ENCODE measurements at places on chromosomes 3 and 15. TPM values are rescaled to one million over a fixed set of nuclear protein-coding genes. Genes with fewer than 3 reads are reported as not detected.

Gene MAP1A
- total RNA-seq = 0.68 TPM

- no peak for DNase-seq
- H3K4me1 ChIP-seq = no peaks in the 10 kb centered on the region
- no peak overlapping the region for H3K4me3 ChIP-seq
- no peaks in the 10 kb centered on the region for H3K27me3 ChIP-seq
- no peaks in the 10 kb centered on the region for H3K36me3 ChIP-seq
- no peak overlapping the region for H3K27ac ChIP-seq
These were observed 77.7 kb downstream of the OCA2 start for GRCh38 chr15:28021281-28022039.

Gene RTP1
- not detected for total RNA-seq

DNA sequence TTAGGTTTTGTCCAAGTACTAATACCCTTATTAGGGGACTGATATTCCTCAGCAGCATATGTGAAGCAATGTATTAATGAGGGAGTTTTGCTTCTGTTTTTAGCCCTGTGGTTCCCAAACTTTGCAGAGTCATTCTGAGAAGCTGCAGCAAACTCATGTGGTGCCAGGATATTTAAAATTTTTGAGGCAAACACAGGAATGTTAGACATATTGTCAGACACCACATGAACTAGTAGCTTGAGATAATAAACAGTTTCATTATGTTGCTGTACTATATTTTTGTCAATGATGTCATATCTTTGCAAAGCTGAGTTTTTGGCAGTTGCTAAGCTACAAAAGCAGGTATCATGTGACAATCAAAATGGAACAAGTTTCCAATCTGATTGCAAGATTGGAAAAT lies 36.6 kb downstream of the ATP6V1A start:
- no peak overlapping the region for H3K4me3 ChIP-seq
- peaks cover 5% of the 10 kb centered on the region for H3K4me1 ChIP-seq
- DNase-seq = no peak
- H3K27ac ChIP-seq = no peak overlapping the region
- H3K36me3 ChIP-seq = no peaks in the 10 kb centered on the region

Gene MITF
- 0.25 TPM for total RNA-seq

Gene KCNH8
- 0.04 TPM for total RNA-seq

GRCh38 chr15:39204031-39204430 lies 376.8 kb upstream of the THBS1 start:
- DNase-seq = no peak
- no peaks in the 10 kb centered on the region for H3K4me1 ChIP-seq
- no peak overlapping the region for H3K27ac ChIP-seq
- no peaks in the 10 kb centered on the region for H3K36me3 ChIP-seq
- peaks cover 9% of the 10 kb centered on the region for H3K27me3 ChIP-seq

- H3K4me1 ChIP-seq = peaks cover 14% of the 10 kb centered on the region
- no peak overlapping the region for H3K27ac ChIP-seq
- H3K27me3 ChIP-seq = no peaks in the 10 kb centered on the region
- no peaks in the 10 kb centered on the region for H3K36me3 ChIP-seq
These were observed 5.4 kb downstream of the ACOX2 start for GRCh38 chr3:58531555-58531954.

Gene TMEM158
- 0.12 TPM for total RNA-seq

DNA sequence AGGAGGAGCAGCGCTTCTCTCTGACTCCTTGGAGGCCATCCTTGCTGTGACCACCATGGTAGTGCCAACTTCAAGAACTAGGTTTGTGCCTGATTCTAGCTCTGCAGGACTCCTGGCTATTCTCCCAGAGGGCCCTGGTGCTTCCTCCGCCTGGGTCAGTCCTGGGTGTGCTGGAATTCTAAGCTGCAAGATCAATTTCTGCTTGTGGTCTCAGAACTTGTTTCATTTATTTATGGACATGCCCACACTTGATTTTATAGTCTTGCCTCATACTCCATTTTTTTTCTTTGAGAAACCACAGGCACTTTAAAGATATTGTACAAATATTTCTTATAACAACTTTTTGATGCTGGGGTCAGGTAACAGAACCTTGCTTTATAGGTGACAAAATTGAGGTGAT lies 87.6 kb downstream of the PDCD6IP start:
- H3K36me3 ChIP-seq = no peaks in the 10 kb centered on the region
- H3K27me3 ChIP-seq = no peaks in the 10 kb centered on the region
- H3K4me1 ChIP-seq = peaks cover 4% of the 10 kb centered on the region
- no peak overlapping the region for H3K27ac ChIP-seq
- no peak overlapping the region for H3K4me3 ChIP-seq

- no peak overlapping the region for H3K4me3 ChIP-seq
- peaks cover 17% of the 10 kb centered on the region for H3K4me1 ChIP-seq
- H3K36me3 ChIP-seq = peaks cover 29% of the 10 kb centered on the region
These were observed 38.2 kb downstream of the STAG1 start for GRCh38 chr3:136714020-136714419.

Gene ARRDC4
- total RNA-seq = 2.8 TPM

DNA sequence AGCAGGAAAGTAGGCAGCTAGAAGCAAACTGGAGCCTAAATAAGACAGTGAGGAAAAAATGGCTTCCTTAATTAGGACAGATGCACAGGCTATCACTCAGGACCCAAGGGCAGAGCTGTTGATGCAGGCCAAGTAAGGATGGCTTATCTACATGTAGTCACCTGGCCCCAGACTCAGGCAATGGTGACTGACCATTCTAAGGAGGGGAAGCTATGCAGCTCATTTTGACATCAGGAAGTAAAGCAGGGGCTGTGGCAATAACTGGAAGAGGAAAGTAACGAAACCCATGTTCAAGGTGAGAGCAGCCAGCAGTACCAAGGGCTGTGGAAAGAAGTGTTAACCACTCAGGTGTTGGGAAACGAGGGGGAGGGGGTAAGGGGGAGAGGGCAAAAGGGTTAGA lies 16.2 kb downstream of the ACAD11 start:
- H3K27ac ChIP-seq = no peak overlapping the region
- peaks cover 2% of the 10 kb centered on the region for H3K4me1 ChIP-seq
- H3K36me3 ChIP-seq = peaks cover 7% of the 10 kb centered on the region
- DNase-seq = no peak
- H3K27me3 ChIP-seq = no peaks in the 10 kb centered on the region

GRCh38 chr15:68335655-68336054 lies 58.1 kb downstream of the FEM1B start:
- H3K27me3 ChIP-seq = no peaks in the 10 kb centered on the region
- no peaks in the 10 kb centered on the region for H3K36me3 ChIP-seq
- DNase-seq = no peak
- no peak overlapping the region for H3K27ac ChIP-seq

Gene DNAH1
- total RNA-seq = 3.7 TPM

Gene IGSF10
- not detected for total RNA-seq

- no peak for DNase-seq
- H3K36me3 ChIP-seq = peaks cover 9% of the 10 kb centered on the region
- peaks cover 41% of the 10 kb centered on the region for H3K27me3 ChIP-seq
- peaks cover 51% of the 10 kb centered on the region for H3K4me1 ChIP-seq
These were observed 8.2 kb downstream of the LRIG1 start for GRCh38 chr3:66492672-66493071.

DNA sequence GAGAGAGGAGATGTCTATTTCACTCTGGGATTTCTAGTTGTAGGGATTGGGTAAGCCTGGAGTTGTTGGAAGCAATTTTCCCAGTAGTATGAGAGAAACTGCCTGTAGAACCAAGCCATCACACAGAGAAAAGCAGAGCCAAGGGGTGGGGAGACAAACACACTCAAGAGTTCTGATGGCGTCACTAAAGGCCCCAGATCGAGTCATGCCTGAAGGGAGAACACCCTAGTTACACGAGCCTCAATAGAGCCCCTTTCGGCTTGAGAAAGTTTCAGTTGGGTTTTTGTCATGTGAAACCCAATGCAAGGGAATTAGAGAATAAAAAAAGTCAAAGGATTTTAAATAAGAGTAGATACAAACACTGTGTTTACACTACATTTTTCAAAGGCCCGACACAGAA lies 66.1 kb upstream of the PFN2 start:
- H3K27ac ChIP-seq = no peak overlapping the region
- H3K4me3 ChIP-seq = no peak overlapping the region
- DNase-seq = no peak
- peaks cover 13% of the 10 kb centered on the region for H3K27me3 ChIP-seq
- H3K4me1 ChIP-seq = no peaks in the 10 kb centered on the region
- H3K36me3 ChIP-seq = peaks cover 4% of the 10 kb centered on the region

Gene LRTM1
- total RNA-seq = not detected

DNA sequence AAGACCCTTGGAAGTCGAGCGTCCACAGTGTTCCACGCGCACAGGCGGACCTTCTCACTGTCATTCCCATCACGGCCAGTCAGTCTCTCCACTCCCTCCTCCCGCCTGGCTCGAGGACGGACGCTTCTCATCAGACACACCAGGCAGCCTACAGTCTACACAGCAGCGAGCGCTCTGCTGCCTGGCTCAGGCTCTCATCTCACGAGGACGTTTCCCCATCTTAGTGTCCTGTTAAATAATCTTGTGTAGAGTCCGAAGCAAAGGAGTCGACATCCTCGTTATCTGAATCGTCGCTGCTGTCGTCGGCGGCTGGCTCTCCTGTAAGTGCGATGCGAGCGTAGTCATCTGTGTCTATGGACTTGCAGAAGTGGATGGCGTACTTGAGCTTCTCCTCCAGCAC lies 12.4 kb upstream of the OCA2 start:
- no peak overlapping the region for H3K4me3 ChIP-seq
- no peak for DNase-seq
- H3K4me1 ChIP-seq = peaks cover 2% of the 10 kb centered on the region
- no peak overlapping the region for H3K27ac ChIP-seq
- peaks cover 9% of the 10 kb centered on the region for H3K27me3 ChIP-seq

DNA sequence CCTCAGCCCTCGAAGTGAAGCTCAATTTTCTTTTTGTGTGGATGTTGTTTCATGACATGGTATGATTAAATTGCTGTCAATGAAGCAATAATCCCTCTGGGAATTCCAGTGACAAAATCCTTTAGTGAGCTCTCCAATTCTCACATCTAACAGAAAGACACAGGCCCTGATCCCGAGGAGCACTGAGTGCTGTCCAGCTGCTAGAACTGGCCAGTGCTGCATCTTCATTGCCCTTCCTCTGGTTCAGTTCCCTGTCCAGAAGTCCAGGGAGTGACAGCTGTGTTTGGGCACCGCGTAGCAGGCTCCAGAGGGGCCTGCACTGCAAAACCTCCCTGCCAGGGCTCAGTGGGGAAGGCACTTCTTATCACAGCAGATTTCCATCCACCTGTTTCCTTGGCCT lies 516.8 kb upstream of the ATP11B start:
- H3K27ac ChIP-seq = no peak overlapping the region
- no peaks in the 10 kb centered on the region for H3K36me3 ChIP-seq
- H3K4me1 ChIP-seq = no peaks in the 10 kb centered on the region
- DNase-seq = no peak
- H3K4me3 ChIP-seq = no peak overlapping the region

- H3K4me1 ChIP-seq = peaks cover 57% of the 10 kb centered on the region
- H3K27ac ChIP-seq = peak overlapping the region; percentile 72
- DNase-seq = no peak
These were observed 18.5 kb upstream of the ZNF609 start for GRCh38 chr15:64441852-64442251.

GRCh38 chr3:168531116-168531515 lies 435.4 kb upstream of the GOLIM4 start:
- H3K36me3 ChIP-seq = no peaks in the 10 kb centered on the region
- H3K4me3 ChIP-seq = no peak overlapping the region
- H3K27me3 ChIP-seq = no peaks in the 10 kb centered on the region
- DNase-seq = no peak

DNA sequence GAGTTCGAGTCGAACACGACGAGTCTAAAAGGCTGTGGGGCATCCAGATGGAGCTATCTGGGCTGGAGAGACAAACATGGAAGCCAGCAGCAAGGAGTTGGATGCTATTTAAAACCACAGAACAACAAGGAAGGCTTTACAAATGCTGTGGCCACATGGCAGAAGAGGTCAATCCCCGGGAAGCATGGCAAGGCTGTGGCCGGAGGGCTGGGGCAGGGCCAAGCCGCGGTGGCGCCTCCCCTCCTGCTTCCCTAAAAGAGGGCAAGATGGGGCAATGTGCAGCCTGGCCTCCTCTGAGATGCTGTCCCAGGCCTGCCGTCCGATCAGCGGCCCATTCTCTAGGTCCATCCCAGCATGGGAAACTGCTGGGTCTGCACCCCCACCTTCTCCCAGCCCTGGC lies 139.1 kb downstream of the SRGAP3 start:
- H3K27ac ChIP-seq = no peak overlapping the region
- H3K27me3 ChIP-seq = peaks cover 3% of the 10 kb centered on the region
- no peak for DNase-seq
- no peak overlapping the region for H3K4me3 ChIP-seq
- H3K4me1 ChIP-seq = no peaks in the 10 kb centered on the region

DNA sequence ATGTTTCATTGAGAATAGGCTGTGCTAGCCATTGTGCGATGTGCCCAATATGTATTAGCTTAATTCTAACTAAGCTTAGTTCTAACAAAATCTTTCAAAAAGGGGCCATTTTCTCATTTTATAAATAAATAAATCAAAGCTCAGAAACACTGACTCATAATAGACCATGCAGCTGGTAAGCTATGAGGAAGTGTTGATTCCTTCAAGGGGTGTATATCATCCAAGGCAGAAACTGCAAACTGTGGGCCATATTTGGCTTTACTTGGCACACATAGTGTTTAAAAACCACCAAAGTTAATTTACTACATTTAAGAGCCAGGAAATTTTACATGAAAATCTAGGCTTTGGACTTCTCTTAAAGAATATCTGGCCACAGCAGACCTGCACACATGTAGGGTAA lies 136.5 kb downstream of the ZNF621 start:
- H3K27ac ChIP-seq = no peak overlapping the region
- no peak for DNase-seq
- H3K4me1 ChIP-seq = no peaks in the 10 kb centered on the region
- H3K27me3 ChIP-seq = peaks cover 3% of the 10 kb centered on the region
- H3K36me3 ChIP-seq = no peaks in the 10 kb centered on the region

- no peak overlapping the region for H3K4me3 ChIP-seq
- no peaks in the 10 kb centered on the region for H3K4me1 ChIP-seq
- no peak overlapping the region for H3K27ac ChIP-seq
These were observed 32.3 kb downstream of the EXOG start for GRCh38 chr3:38528457-38528856.

Gene SEMA7A
- total RNA-seq = 48.8 TPM

- peaks cover 11% of the 10 kb centered on the region for H3K36me3 ChIP-seq
- H3K27ac ChIP-seq = no peak overlapping the region
- DNase-seq = no peak
- peaks cover 30% of the 10 kb centered on the region for H3K4me1 ChIP-seq
- H3K4me3 ChIP-seq = no peak overlapping the region
- H3K27me3 ChIP-seq = no peaks in the 10 kb centered on the region
These were observed 300.3 kb upstream of the CBLB start for GRCh38 chr3:106168962-106169750.

Gene SPG11
- 47.6 TPM for total RNA-seq

DNA sequence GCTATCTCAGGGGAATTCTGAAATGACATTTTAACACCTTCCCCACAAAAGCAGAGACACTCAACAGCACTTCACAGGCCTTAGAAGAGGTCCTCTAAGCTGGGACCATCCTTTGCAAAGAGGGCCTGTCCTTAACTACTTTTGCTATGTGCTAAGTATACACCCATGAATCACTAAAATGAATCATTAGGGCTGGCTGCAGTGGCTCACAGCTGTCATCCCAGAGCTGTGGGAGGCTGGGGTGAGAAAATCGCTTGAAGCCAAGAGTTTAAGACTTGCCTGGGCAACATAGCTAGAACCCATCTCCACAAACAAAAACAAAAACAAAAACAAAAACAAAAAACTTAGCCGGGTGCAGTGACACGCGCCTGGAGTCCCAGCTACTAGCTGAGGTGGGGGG lies 53.9 kb upstream of the MELTF start:
- peaks cover 7% of the 10 kb centered on the region for H3K36me3 ChIP-seq
- H3K27ac ChIP-seq = no peak overlapping the region
- H3K4me1 ChIP-seq = peaks cover 9% of the 10 kb centered on the region
- peak; percentile 3 for DNase-seq
- no peaks in the 10 kb centered on the region for H3K27me3 ChIP-seq
- no peak overlapping the region for H3K4me3 ChIP-seq

Gene BFSP2
- total RNA-seq = not detected

Data from activated naive CD8-positive, alpha-beta T cell treated with anti-CD3 and anti-CD28 coated beads for 36 hours (primary cell).